ENCODE measurements at places on chromosomes 3 and 15.

DNA sequence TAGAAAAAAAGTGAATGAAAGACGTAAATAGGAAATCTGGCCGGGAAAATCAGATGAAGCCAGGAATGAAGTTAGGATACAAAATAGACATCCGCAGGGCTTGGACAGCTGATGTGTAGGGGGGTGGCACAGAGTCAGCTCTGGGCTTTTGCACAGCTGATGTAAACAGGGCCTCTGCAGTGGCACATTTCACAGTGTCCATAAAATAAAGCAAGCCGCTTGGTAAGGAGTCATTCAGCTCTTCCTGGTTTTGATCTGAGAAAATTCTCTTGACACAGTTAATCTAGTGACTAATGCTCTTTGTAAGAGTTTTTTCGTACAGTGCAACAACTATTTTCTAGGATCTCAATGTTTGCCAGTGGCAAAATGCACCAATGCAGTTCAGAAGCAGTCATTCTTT lies 153.3 kb downstream of the USP13 start:
- DNase-seq: no peak

GRCh38 chr15:50500352-50500751 lies 46.1 kb downstream of the USP50 start:
- DNase-seq: no peak

DNA sequence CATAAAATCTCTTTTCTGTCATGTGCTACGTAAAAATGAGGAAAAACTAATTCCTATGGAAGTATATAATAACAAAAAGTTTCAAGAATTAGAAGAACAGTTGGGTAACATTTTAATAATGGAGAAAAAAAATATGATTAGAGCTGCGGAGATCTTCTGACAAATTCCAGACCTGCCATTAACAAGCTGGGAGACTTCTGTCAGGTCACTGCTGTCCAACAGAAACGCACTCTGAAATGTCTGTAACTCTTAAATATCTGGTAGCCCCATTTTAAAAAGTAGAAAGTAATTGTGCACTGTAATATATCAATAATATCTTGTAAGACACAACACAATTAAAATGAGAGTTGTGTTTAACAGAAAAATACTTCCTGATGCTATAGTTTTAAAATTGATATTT lies 15.7 kb downstream of the GOLIM4 start:
- DNase-seq: no peak

- DNase-seq: no peak
Observed at GRCh38 chr3:126021224-126021623, 52.2 kb downstream of the ROPN1B start.

DNA sequence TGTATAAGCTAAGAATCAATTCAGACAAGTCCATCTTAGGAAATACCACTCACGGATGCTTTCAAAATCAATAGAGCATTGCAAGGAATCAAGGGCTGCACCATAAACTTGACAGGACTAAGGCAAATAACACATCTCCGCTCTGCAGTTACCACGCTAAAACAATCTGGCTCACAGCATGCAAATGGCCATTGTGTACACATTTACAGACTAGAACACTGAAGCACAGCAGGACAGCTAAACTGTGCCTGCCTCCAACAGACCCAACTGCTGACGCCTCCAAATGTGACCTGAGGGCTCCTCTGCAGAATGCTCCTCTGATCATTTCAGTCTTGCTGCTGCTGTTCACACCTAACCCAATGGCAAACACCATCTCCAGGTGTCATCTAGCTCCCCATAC lies 104.3 kb downstream of the MEX3B start:
- no peak for DNase-seq

DNA sequence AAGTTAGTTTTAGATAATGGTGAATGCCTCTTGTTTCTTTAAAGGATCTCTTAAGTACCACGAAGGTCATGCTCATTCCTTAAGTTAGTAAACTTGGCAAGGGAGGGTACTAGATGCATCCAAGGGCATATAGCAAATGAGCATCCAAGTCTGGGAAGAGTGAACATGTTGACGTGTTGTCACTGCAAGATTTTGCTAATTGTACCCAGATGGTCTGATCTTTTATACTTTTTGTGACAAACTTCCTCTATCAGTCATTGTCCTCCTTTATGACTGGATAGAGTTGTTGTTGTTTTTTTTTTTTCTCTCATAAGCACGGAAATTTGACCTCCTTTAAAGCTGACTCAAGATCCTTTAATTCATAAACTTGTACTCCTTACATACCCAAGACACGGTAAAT lies 121.3 kb downstream of the CHST2 start:
- no peak for DNase-seq

GRCh38 chr3:20798666-20799065 lies 612.7 kb upstream of the SGO1 start:
- no peak for DNase-seq

DNA sequence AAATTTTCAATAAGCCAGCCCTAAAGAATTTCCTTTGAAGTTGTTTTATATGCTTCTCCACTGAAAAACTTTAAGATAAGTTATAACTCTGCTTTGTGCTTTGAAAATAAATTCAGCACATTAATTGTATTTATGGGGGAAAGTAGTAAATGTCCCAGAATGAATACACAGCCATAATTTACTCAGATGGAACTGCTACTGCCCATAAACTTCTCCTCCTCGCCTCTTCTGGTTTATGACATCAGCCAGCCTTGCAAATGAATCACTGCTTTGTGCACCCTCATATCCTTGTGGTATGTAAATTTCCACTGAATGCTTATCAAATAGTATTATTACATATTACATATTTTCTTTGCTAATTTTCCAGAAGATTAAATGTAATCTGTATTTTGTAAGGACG lies 302.0 kb downstream of the DIPK2A start:
- no peak for DNase-seq
